Coronary artery (tissue), 2 donors: ENCODE measurements at places on chromosomes 16 and 17.

DNA sequence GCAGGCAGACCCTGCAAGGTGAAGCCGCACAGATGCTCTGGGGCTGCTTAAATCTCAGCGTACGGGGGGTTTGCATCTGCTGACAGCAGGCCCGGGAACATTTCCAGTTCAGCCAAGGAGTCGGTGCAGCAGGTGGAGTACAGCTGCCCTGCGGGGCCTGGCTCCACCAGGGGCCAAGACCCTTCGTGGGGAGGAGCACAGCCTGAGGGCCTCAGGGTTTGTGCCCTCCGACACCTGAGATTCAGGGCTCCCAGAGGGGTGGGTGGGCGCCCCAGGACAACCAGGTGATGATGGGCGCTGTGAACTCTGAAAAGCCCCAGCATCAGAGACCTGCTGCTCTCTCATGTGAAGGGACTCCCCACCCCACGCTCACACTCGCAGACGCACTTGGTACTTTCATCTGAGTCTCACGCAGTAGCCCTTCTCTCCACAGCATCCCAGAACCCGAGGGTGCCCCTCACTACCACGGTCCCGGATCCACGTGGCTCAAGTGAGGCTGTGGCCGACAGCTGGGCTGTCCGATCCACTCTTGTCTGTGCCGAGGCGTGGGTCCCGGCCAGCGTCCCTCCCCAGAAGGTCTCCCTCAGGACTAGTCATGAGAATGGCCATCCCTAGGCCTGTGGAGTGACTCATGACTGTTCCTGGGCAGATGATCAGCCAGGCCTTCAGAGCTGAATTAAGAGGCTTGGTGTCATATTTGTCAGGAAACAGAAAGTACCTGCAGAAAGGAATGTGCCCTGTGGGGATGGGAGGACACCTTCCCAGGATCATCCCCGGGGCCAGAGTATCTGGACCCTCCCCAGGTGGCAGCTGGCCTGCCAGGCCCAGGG, 29.6 kb downstream of the ACSF3 start:
- DNase-seq: no peak

DNA sequence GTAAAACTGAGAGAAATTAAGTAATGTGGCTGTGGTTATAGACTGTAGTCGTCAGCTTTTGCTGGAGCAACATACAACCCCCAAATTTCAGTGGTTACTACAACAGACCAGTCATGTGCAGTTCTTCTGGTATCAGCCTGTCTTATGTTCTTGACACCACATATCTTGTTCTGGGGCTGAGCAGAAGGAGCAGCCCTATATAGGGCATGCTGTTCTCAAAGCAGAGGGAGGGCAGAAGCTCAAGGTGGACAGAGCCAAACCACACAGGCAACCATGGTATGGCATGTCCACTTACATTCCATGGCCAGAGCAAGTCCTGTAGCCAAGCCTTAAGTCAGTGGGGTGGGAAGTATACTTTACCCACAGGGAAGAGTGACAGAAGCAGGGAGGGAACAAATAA, 7.7 kb downstream of the PRKAR1A start:
- no peak for DNase-seq

- no peak for DNase-seq
Observed at GRCh38 chr16:87960852-87961251, 9.6 kb downstream of the BANP start.

GRCh38 chr17:2459917-2460271, 51.8 kb downstream of the METTL16 start:
- DNase-seq: no peak

GRCh38 chr17:13031718-13032350, 14.0 kb upstream of the ELAC2 start:
- no peak for DNase-seq

- no peak for DNase-seq
Observed at GRCh38 chr17:50917418-50917743, 51.2 kb upstream of the TOB1 start.

DNA sequence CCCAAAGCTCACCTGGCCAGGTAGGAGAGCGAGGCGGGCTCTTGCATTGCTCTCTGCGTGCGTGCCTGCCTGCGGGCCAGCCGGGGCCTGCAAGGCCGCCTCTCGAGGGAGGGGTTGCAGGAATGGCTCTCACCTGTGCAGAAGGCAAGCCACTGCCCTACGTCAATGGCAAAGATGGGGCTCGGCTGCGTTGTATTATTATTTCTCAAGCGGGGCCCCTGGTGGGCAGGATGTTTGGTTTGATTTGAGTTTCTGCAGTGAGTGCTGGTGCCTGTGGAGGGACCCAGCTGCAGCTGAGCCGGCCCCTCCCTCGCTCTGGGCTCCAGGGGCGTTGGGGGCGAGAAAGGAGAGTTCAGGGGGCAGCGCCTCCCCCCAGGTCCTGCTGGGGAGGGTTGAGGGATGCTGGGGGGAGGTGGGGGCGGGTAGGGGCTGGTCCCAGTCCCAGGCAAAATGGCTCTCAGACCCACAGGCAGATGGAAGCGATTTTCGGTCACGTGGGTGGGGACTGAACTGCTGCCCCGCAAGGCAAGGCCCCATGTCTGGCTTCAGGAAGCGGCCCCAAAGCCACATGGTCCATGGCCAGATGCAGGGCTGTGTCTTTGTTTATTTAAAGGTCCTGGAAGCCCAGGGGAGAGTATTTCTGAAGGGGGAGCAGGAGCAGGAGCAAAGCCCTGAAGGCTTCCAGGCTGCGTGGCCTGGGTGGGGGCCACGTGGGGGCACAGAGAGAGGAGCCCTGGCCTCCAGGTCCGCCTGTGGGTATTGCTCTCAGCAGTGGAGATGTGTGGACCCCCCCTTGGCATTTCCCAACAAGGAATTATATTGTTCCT, 338.8 kb downstream of the SEC14L1 start:
- no peak for DNase-seq

- DNase-seq: no peak
Observed at GRCh38 chr16:1164975-1165374, 12.1 kb downstream of the CACNA1H start.

DNA sequence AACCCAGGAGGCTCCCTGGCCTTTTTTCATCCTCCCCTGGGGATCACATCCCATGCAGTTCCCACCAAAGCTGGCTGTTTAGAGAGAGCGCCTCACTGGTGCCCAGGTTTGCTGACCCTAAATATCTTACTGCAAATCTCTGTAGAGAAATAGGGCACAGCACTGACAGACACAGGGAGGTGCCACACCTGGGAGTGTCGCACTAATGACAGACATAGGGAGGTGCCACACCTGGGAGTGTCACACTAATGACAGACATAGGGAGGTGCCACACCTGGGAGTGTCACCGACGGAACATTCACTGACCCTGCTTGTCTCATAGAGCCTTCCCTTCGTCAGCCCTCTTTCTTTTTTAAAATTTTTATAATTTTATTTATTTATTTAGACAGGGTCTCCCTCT, 25.6 kb downstream of the UNK start:
- no peak for DNase-seq

DNA sequence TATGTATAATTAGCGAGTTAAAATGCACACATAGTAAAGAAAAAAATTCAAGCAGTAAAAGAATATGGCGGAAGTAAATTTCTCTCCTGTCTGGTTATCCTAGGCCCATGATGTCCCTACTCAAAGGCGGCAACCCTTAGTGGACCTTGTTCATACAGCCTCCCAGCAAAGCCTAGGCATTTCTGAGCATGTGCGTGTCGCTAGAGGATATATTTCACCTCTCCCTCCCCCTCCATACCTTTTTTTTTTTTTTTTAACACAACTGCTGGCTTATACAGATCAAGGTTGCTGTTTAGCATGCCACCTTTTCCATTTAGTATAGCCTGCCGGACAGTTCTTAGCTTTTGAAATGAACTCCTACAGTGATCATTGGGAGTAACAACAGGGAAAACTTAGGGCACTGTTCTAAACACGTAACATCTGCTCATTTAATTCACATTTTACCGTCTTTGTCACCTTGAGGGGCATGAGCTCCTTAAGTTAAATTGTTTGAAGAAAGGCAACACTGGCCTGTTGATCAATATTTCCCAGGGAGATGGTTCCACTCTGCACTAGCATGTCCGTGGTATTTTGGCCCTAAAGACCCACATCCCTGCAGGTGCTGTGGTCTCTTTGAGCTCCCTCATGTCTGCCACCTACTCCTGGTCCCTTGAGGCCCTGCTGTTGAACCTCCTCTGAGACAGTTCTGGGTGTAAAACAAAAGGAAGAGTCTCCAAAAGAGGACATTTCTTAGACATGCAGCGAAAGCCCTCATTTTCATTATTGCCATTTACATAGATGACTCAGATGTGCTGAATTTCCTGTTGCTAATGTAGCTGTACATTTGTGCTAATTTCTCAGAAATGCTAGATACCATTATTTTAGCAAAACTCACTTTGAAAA, 4.1 kb upstream of the TNFRSF13B start:
- DNase-seq: no peak

- DNase-seq: no peak
Observed at GRCh38 chr16:893360-893759, 77.4 kb downstream of the LMF1 start.

DNA sequence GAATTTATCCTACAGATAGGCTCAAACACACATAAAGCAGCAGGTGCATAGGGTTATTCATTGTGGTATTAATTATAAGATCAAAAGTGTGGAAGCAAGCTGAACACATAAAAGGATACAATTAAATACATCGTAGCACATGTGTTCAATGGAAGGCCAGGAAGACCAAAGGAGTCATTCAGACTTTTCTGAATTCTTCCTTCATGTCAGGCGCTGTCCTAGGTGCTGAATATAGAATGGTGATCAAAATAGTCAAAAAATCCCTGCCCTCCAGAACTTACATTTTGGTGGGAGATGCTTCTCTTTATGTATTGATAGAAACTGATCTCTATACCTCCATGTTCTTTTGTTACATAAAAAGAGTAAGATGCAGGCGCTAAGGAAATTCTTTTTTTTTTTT, 439.0 kb upstream of the ASIC2 start:
- DNase-seq: no peak

DNA sequence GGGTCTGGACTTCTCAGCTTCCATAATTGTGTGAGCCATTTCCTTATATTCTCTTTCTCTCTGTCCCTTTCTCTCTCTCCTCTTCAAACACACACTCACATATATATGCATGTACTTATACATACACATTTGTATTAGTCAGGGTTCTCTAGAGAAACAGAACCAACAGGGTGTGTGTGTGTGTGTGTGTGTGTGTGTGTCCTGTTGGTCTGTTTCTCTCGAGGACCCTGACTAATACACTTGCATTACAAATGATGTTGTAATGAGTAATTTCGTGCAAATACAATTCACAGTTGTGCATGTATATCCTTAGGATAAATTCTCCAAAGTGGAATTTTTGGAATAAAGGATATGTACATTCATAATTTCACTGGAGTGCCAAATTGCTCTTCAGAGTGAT, 115.3 kb downstream of the NPIPB5 start:
- no peak for DNase-seq

DNA sequence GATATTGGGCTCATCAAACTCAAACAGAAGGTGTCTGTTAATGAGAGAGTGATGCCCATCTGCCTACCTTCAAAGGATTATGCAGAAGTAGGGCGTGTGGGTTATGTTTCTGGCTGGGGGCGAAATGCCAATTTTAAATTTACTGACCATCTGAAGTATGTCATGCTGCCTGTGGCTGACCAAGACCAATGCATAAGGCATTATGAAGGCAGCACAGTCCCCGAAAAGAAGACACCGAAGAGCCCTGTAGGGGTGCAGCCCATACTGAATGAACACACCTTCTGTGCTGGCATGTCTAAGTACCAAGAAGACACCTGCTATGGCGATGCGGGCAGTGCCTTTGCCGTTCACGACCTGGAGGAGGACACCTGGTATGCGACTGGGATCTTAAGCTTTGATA, 2.6 kb upstream of the HPR start:
- no peak for DNase-seq

DNA sequence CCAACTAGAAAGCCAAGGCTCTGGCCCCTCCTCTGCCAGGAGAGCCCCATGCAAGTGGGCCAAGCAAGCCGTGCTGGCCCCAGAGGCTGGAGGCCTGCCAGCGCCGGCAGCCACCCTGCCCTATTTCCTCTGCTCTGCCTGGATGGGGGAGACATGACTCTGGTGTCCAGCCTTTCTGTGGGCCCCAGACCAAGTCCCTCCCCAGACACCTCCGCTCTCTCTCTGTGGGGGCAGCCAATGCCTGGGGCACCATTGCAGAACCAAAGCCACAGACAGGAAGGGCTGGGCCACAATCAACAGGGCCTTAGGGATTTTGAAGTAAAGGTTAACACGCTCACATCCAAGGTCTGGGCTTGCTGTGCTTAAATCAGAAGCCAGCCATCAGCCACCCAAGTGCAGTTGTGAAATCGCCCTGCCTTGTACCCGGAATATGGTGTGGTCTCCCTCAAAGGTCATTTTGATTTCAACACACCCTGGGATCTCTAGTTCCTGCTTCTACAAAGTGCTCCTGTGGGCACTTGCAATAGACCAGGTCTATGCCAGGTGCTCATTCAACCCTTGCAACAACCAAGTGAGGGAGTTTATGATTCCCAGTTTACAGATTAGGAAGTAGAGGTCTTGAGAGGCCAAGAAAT, 63.5 kb upstream of the TEX2 start:
- DNase-seq: peak; percentile 93

- DNase-seq: no peak
Observed at GRCh38 chr16:26961459-26961858, 105.3 kb upstream of the C16orf82 start.

DNA sequence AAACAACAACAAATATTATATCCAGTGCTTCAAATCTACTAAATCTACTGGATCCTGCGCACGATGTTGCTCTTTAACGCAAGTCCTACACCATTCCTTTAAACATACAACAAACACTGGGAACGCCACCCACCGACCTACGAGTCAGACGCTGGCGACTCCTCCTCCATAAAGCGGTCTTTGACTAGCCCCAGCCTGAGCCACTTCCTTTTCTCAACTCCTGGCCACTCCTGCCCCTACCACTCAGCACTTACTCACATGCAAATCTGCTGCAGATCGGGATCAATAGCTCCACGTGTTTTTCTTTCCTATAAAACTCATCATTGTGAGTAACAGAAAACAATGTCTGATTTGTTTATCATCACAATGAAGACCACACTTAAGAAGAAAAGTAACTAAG, 32.8 kb upstream of the MNT start:
- DNase-seq: no peak

DNA sequence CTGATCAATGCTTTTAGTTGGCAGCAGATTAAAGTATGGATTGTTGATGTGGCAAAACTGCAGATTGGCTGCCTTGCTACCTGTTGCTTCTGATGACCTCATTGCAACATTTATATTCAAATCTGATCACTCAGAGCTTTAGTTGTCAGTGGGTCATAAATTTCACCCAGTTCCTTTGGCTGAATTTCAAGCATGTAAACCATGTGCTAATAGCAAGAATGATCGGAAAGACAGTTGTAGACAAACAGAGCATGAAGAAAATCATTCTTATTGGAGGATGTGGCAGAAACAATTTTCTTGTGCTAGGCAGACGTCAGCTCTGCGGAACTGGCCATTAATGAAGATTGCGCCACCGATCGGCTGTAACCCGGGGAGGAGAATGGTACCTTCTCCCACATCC, 346.6 kb upstream of the EEF2KMT start:
- DNase-seq: no peak
